Putamen (tissue), 1 donor: ENCODE measurements at places on chromosomes 3 and 15.

DNA sequence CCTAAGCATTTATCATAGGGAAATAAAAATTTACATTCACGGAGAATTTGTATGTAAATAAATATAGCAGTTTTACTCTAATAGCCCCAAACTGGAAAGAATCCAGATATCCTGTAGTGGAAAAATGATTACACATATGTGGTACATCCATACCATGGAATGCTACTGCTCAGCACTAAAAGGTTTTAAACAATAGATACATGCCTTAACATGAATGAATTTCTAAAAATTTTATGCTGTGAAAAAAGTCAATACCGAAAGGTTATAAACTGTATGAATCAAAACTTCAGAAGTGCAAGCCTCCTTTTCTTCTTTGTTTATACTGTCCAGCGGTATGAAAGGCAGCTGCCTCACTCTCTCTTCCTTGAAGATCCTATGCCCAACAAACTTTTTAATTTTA lies 37.5 kb upstream of the MCTP2 start:
- no peak for DNase-seq

DNA sequence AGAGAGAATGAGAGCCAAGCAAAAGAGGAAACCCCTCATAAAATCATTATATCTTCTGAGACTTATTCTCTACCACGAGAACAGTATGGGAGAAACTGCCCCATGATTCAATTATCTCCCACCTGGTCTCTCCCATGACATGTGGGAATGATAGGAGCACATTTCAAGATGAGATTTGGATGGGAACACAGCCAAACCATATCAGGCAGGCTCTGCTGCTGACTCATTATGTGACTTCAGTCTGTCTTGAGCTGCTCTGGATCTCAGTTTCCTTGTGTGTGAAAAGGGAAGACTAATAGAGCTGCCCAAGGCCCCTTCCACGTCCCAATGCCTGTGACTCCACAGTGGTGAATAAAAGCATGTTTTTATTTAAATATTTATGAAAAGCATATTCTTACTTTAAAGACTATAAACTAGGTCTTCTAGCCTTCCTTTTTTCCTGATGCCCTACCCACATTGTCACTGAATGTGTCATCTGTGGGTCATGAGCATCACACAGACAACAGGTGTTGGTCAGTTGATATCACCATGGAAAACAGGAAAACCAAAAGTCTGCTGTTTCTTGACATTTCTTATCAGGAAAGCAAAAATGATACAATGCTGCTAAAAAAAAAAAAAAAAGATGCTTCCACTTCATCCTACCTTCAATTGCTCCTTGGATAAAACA lies 96.0 kb upstream of the PPP2R3A start:
- DNase-seq: no peak

DNA sequence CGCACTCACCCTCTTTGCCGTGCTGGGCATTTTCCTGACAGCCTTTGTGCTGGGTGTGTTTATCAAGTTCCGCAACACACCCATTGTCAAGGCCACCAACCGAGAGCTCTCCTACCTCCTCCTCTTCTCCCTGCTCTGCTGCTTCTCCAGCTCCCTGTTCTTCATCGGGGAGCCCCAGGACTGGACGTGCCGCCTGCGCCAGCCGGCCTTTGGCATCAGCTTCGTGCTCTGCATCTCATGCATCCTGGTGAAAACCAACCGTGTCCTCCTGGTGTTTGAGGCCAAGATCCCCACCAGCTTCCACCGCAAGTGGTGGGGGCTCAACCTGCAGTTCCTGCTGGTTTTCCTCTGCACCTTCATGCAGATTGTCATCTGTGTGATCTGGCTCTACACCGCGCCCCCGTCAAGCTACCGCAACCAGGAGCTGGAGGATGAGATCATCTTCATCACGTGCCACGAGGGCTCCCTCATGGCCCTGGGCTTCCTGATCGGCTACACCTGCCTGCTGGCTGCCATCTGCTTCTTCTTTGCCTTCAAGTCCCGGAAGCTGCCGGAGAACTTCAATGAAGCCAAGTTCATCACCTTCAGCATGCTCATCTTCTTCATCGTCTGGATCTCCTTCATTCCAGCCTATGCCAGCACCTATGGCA lies 41.1 kb upstream of the CSTA start:
- DNase-seq: no peak

DNA sequence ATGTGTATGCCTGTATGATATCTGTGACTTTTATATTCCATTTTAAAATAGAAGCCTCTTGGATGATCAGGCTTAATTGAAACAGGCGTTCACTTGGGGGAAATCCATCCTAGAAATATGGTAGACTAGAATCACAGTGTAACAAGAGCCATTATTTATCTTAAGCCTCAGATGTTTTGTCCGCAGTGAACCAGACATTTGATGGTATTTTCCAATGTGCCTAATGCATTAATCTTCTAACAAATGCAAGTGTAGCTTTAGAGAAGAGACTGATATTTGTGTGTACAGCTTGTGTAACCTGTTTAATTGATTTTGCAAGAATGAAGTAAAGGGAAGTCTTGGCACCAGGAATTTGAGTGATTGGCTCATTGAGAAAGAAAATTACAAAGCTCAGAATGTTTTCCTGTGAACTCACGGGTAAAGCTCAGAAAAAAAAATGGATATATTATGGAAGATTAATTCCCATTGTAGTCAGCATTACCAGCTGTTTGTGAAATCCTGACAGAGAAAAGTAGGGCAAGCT lies 155.7 kb downstream of the SV2B start:
- DNase-seq: no peak

GRCh38 chr15:81901319-81901718 lies 144.5 kb downstream of the MEX3B start:
- DNase-seq: no peak

GRCh38 chr3:153209596-153209995 lies 47.6 kb downstream of the RAP2B start:
- DNase-seq: no peak

- DNase-seq: no peak
Measured at GRCh38 chr3:194043516-194043915, 92.4 kb upstream of the HES1 start.

GRCh38 chr15:99154271-99154670 lies 49.4 kb downstream of the SYNM start:
- DNase-seq: no peak

GRCh38 chr3:19531426-19531825 lies 383.1 kb downstream of the KCNH8 start:
- DNase-seq: no peak

GRCh38 chr3:129702934-129703712 lies 96.6 kb upstream of the PLXND1 start:
- no peak for DNase-seq

GRCh38 chr3:46731795-46732194 lies 14.1 kb upstream of the PRSS50 start:
- no peak for DNase-seq

DNA sequence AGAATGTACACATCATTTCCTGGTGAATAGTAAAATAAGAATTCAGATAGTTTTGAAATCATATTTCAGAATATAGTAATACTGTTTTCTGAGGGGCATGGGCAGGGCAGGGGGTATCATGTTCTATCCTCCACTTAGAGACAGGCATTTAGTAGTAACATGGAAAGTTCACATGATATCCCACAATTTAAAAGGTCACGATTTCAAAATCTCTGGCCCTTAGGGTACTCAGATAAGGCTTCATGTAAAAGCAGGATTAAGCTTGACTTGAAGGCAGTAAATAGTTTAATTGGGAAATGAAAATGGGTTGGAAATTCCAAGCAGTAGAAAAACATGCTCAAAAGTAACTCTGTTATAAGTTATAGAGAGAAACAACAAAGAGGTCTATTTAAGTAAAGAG lies 353.2 kb upstream of the AGTR1 start:
- DNase-seq: no peak

- peak; percentile 4 for DNase-seq
Measured at GRCh38 chr15:80188251-80188650, 35.5 kb downstream of the FAH start.

GRCh38 chr3:98329392-98330124 lies 24.1 kb upstream of the OR5K4 start:
- peak; percentile 56 for DNase-seq

DNA sequence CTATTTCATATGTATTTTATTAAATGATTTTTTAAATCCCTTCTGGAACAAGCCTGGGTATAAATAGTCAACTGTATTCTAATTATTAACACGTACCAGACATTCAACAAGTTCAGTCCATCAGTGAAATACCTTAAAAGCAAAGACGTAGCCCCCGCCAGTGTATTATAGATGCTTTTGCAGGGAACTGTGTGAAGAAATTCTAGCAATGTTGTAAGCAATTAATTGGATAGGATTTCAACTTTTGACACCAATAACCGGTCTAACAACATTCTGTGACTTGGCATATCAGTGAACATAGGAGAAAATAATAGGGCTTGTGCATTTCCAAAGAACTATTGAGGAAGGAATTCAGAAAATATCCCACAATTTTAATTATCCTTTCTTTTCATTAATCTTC lies 67.2 kb upstream of the TGFBR2 start:
- no peak for DNase-seq

DNA sequence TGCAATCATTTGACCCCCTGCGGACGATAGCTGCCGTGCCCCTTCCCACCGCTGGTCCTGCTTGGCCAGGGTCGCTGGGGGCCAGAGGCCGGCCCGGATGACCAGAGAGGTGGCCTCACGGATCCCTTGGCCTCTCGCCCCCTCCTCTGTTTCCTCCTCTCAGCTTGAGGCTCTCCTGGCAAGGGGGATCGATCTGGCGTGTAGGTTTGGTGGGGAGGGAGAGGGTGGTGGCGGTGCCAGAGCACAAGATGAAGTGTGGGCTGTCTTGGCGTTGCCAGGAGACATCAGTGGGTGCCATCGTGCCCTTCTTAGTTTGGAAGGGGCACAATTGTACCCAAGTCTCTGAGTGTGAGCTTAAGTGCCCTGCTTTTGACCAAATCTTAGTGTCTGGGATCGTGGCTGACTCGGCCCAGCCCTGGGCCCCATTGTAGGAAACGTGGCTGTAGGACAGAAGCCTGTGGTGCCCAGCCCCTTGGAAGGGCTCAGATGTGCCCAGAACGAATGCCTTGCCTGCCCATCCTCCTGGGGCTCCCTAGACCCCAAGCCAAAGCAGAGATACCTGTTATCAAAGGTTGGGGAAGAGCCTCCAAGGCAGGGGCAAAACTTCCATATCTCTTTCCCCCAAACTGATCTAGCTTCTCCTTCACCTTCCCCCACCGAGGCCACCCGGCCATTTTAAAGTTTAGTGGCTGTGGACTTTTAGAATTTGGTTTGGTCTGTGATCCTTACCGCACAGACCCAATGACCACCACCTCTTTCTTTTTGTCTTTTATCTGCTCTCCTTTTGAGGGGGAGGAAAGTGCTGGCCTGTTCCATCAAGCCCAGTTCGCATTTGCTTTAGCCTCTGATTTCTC lies 14.4 kb downstream of the NR2F2 start:
- no peak for DNase-seq

- DNase-seq: no peak
Measured at GRCh38 chr3:130950641-130951040, 56.8 kb downstream of the ATP2C1 start.

DNA sequence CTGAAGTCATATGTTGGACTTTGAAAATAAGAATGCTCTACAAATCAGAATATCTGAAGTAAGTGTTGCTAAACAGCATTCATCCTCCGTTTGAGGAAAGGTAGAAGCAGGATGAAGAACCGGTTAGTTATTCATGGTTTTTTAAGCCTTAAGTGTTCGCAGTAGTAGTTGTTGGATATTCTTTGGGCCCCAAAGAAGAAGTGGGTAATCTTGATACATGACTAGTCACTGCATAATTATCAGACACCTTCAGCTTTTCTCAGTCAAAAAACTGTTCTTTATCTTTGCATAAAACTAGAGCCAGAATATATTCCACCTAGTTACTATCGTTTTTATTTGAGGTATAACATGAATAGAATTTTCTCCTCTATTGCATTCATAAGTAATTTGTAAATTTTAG lies 13.8 kb downstream of the RAB5A start:
- DNase-seq: no peak

- no peak for DNase-seq
Measured at GRCh38 chr15:88231909-88232644, 24.5 kb downstream of the NTRK3 start.

DNA sequence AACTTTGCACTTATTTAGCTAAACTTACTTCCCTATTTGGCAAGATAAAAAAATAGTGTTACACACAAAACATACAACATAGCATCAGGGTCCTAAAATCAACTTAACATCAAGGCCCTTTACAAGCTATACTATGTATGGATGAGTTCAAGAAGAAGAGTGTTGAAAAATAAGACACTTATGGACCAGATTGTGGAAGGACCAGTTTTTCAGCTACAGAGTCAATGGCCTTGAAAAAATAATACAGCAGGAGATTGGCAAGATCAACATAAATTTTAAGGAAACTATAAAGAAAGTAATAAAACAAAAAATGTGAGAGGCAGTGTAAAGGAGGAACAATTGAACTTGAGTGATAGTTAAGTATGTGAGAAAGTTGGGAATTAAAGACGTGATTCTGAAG lies 66.3 kb upstream of the BBX start:
- DNase-seq: no peak

DNA sequence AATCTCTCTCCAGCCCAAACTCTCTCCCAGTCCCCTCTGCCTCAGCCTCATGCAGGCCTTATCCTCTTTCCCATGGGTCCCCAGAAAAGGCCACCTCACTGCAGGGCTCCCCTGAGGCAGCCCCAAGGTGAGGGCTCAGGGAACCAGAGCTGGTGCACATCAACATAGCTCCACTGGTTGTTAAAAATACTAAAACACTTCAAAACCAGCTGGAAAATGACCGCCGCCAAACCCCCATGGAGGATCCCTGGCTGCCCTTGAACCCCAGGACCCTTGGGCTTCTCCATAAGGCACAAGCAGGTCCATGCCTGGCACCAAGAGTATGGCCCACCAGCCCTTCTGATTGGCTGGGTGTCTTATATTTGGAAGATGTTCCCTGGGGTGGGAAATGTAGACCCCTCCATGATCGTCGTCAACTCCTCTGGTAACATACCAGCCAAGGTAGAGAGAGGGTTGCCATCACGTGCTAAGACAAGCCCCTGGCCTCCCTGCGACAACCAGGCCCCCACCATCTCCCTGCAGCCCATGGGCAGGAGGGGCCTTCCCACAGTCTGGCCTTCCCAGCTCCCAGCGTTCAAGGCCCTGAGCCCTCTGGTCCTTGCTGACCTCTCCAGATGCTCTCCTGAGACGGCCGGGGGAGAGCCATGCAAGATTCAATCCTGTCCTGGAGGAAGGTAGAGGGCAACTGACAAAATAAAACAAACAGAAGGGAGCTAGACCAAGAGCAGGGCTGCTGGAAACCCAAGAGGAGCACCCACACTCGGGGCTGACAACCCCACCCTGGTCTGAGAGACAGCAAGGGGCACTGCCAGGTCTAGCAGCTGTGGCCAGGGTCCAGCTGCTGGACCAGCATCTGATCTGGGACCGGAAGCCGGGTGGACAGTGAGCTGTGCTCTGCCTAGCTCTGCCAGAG lies 132.1 kb upstream of the PRR20G start:
- DNase-seq: no peak

- DNase-seq: no peak
Measured at GRCh38 chr3:155390351-155390750, 96.9 kb upstream of the STRIT1 start.

DNA sequence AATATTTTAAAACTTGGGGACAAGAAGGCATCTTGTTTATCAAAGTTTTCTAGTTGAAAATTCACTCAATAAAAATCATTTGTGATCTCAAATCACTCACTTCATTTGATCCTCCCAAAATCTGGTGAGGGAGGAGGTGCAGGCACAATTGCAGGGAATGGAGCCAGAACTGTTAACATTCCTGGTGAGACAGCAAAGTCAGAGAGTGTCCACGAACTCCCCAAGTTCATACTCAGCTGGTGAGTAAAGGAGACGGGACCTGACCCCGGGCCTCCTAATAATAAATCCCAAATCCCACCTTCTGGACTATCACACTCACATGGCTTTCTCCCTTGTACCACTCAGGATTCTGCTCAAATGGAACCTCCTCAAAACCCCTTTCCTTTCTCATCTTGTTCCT lies 252.3 kb upstream of the LRTM1 start:
- no peak for DNase-seq
